Foreskin keratinocyte (primary cell): ENCODE measurements at places on chromosomes 5 and 9.

GRCh38 chr5:155268770-155269425, 255.3 kb downstream of the KIF4B start:
- no peak for DNase-seq

GRCh38 chr5:154447089-154447725, 1.4 kb downstream of the SAP30L start:
- DNase-seq, result peak; percentile 10

- DNase-seq, result no peak
These were observed 40.0 kb downstream of the PIK3R1 start for GRCh38 chr5:68255305-68256120.

- no peak for DNase-seq
These were observed 19.9 kb upstream of the CAST start for GRCh38 chr5:96642281-96642640.

DNA sequence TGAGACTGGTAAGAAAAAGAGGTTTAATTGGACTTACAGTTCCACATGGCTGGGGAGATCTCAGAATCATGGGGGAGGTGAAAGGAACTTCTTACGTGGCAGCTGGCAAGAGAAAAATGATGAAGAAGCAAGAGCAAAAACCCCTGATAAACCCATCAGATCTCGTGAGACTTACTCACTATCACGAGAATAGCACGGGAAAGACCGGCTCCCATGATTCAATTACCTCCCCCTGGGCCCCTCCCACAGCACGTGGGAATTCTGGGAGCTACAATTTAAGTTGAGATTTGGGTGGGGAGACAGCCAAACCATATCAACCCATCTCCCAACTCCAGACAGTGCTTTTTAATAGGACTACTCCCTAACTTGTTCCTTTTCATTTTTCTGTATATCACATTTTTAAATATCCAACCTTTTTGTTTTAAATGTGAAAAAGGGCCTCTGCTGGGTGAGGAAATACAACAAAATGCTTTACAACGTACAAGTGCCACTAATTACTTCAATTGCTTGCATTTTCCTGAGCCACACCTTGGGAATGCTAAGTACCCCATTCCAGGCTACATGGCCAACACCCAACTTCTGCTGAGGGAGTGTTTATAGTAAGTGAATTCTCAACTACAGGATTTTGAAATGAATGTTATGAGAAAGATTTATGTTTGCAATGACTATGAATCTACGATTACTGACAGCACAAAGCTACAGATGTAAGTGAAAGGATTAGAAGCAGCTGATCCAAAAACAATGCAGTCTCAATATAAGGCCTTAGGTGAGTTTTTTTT, 294.1 kb upstream of the CD180 start:
- DNase-seq, result no peak
